ENCODE measurements at places on chromosomes 2 and 18. TPM values are rescaled to one million over a fixed set of nuclear protein-coding genes. Genes with fewer than 3 reads are reported as not detected.

CYP26B1 gene
- total RNA-seq, result under 0.01 TPM

SCN9A gene
- 40.9 TPM for total RNA-seq

CGREF1 gene
- total RNA-seq, result 3.6 TPM

PNPT1 gene
- total RNA-seq, result 21.2 TPM

ABCB11 gene
- under 0.01 TPM for total RNA-seq

GALR1 gene
- total RNA-seq, result not detected

GCKR gene
- 0.17 TPM for total RNA-seq

SKOR2 gene
- total RNA-seq, result not detected

SLC19A3 gene
- total RNA-seq, result 0.29 TPM

AUP1 gene
- 90.3 TPM for total RNA-seq

SULT1C3 gene
- total RNA-seq, result not detected

KCNK3 gene
- total RNA-seq, result under 0.01 TPM

CLHC1 gene
- 8.9 TPM for total RNA-seq

IRS1 gene
- 33.5 TPM for total RNA-seq

NT5DC4 gene
- not detected for total RNA-seq

TMEM200C gene
- under 0.01 TPM for total RNA-seq

SERPINB3 gene
- not detected for total RNA-seq

UGT1A5 gene
- total RNA-seq, result not detected

RAB17 gene
- 0.83 TPM for total RNA-seq

MC4R gene
- not detected for total RNA-seq

ADRA2B gene
- total RNA-seq, result not detected

ADAM23 gene
- 10.6 TPM for total RNA-seq

ZNF521 gene
- 42.6 TPM for total RNA-seq

TUBA3E gene
- total RNA-seq, result not detected

MROH2A gene
- total RNA-seq, result not detected

CFAP221 gene
- not detected for total RNA-seq

ADI1 gene
- total RNA-seq, result 66.0 TPM

HS1BP3 gene
- 86.3 TPM for total RNA-seq

ALKAL2 gene
- total RNA-seq, result not detected

KCNIP3 gene
- total RNA-seq, result 2.9 TPM

TRIM43 gene
- total RNA-seq, result not detected

CTLA4 gene
- total RNA-seq, result not detected

ZAP70 gene
- not detected for total RNA-seq

EVA1A gene
- 32.1 TPM for total RNA-seq

DRC1 gene
- total RNA-seq, result not detected

UGT1A8 gene
- not detected for total RNA-seq

SH3BP4 gene
- total RNA-seq, result 67.5 TPM
